Activated T-cell treated with anti-CD3 and anti-CD28 coated beads, Interleukin-2, amount 50 U/mL, for 48 hours (primary cell): ENCODE measurements at places on chromosomes 1 and 21.

GRCh38 chr1:160781914-160782689 is 13.9 kb upstream of the LY9 start:
- no peak for DNase-seq

- DNase-seq, result no peak
Observed at GRCh38 chr21:41691205-41692184, 75.4 kb downstream of the RIPK4 start.

DNA sequence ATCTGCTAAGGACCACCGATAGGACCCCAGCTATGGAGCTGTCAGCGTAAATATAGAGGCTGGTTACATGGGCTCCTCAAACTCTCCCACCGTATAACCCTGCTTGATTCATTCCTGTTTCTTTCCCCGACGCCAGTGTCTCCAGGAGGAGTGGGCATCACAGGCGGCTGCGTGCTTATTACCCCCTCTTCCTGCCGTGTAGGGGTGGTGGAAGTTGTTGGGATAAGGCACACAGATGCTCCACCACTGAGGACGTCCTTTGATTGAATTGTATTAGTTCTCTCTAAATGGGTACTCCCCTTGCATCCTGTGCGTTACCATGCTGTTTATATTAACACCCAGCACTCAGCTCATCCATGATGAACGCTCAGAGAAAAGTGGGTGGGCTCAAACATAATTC is 104.6 kb downstream of the ZBTB18 start:
- DNase-seq, result no peak

DNA sequence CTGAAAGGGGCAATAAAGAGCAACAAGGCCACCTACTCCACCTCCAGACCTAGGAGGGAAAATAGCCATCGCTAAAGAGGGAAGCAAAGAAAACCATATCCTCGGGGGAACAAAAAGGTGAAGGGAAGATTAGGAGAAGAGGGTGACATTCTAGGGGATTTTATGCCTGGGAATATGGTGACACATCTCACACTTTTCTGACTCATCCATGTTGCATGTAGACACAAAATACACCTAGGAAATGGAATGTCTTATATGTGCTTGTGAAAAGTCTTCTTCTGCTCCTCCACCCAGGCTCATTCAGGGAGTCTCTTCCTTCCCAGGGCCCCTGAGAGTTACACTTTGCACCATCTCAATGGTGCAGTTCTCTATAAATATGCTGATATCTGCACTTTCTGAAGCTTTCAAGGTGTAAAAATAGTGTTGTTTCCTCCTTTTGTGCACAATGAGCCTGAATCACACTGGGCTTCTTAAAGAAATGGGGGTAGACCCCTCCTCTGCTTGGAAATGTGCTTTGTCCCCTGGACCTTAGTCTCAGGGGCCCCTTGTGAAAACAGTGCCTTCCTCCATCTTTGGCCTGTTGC is 195.9 kb downstream of the CYYR1 start:
- DNase-seq, result no peak

DNA sequence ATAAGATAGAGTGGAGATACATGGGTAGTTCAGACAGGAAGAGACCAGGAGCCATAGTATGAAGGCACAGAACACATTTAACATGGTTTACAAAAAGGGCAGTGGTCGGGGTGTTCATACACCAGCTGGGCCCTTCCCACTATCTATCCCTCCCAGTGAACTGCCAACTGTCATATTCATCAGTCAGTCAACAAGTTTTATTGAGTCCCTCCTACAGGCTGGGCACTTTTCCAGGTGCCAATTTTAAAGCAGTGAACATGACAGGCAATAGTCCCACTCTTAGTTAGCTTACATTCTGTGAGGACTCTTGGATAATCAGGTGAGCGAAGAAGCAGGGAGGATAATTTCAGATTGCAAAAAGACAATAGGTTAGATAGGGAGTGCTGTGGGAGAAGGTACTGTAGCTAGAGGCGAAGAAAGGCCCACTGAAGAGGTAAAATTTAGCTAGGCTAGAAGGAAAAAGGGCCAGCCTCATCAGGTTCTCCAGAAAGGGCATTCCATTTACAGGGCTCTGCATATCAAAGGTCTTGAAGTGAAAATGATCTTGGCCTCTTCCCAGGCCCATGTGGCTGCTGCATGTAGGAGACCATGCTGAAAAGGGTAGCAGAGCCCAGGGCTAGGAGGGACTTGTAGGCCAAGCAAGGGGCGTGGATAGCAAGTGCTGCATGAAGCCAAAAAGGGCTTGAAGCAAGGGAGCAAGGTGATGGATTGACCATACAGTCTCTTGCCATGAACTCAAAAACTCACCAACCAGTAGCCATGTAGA is 274.7 kb upstream of the SNX7 start:
- DNase-seq, result no peak

- no peak for DNase-seq
Observed at GRCh38 chr1:16967095-16967575, 13.3 kb downstream of the MFAP2 start.

- no peak for DNase-seq
Observed at GRCh38 chr1:202134645-202135172, 9.8 kb downstream of the ARL8A start.
